Body of pancreas (tissue), 4 donors: ENCODE measurements at places on chromosomes 12 and 14. TPM values are rescaled to one million over a fixed set of nuclear protein-coding genes. Genes with fewer than 3 reads are reported as not detected.

CALM1 gene
- 199 TPM for total RNA-seq

DNA sequence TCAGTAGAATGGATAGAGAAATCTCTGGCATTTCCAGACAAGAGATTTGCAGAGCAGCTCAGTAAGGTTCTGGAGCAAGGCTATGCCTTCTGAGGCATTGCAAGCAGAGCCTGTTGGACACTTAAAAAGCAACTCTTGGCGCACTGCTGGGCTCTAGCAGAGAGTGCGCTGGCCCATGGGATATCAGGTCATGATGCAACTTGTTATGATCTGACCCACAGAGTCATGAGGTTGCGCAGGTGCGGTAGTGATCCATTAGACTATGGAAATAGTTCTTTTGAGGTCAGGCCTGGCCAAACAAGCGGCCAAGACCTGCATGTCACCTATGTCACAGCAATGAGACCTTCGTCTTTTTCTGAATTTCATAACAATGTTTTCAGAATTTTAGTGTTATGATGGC, 168.6 kb downstream of the TMTC3 start:
- no peak for DNase-seq

- no peak for DNase-seq
Measured at GRCh38 chr12:85831327-85831990, 4.8 kb downstream of the RASSF9 start.

DNA sequence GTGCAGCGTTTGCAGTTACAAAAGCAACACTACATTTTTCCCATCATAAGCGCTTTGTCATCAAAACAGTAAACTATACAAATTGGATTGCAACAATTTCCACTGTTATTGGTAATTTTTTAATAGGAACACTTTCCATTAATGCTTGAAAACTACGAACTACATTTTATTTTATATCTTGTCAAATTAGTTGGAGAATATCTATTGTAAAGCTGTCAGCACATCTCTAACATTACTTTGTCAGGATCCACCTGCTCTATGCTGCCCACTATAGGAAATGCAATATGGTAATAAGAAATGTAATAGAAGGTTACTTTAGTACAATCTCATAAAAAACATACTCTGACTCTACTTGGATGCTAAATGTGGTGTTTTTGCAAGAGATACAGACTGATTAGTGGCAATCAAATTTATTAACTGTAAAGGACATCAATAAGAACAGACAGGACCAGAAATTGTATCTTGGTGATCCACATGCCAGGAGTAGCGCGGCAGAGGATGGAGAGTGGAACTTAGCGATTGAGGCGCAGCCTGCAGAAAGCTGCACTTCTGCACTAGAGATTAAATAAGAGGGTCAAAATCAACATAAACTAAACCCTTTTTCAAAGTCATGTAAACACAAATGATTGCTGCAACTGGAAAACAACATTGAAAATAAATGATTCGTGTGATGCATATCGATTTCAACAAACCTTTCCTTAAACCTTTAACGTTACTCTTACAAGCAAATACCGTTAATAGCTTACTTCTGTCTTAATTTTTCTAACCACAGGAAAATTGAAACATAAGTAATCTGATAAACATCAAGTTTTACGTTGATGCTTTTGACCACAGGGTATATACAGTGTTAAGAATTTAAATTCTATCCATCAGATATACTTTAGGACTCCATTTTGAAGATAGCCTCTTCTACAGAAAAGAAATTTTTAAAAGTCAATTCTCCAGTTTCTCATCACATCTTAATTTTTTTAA, 3.6 kb upstream of the ARID2 start:
- no peak for DNase-seq

SMOC1 gene
- total RNA-seq: 14.0 TPM

PZP gene
- not detected for total RNA-seq

KCNA5 gene
- 0.33 TPM for total RNA-seq

NCOR2 gene
- 397 TPM for total RNA-seq

DNA sequence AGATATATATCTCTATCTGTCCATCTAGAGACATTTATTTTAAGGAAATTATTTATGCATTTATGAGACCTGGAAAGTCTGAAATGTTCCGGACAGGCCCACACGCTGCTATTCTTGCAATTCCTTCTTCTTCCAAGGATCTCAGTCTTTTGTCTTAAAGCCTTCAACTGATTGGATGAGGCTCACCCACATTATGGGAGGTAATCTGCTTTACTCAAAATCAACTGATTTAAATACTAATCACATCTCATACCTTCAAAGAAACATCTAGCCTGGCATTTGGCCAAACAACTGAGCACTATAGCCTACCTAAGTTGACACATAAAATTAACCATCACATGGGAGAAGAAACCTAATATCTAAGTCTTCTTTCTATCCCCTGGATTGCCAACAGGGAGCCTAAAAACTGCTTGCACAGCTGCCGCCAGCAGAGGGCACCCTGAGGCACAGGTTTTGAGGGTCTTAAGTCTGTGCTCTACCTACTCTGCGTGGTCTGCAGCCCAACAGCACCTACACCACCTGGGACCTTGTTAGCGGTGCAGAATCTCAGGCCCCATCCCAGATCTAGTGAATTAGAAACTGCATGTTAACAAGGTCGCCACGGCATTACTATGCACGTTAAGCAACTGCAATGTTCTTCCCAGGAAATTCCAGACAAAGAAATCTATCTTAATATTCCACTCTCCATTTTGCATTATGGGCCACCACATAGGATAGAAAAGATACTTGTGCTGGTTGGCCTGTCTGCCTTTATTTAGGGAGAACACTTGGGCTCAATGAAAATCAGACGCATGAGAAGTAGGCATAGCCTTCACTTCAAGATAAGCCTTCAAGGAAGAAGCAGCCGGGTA, 249.7 kb downstream of the FOXG1 start:
- DNase-seq: peak; percentile 15

GRCh38 chr14:102957222-102957621, 34.8 kb downstream of the AMN start:
- DNase-seq: no peak

GRCh38 chr14:21882226-21882625, 208.6 kb upstream of the OR4E1 start:
- no peak for DNase-seq

DNA sequence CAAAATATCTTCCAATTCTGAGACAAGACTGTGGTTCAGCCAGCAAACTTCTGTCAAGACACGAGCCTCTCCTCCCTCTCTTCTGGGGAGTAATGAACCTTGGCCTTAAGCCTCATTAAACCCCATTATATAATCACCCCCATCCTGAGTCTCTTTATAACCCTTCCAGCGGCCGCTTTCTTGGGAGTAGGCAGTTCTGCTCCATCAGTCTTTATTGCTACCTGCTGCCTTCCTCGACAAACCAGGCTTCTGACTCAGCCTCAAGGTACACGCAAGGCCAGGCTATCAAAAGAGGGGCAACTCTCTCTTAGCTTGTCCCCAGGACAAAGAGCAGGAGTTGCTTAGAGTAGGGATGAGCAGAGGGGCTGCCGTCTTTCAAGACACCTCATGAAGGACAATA, 300.8 kb upstream of the NOS1 start:
- DNase-seq: no peak
